ENCODE measurements at places on chromosomes 1 and 21. TPM values are rescaled to one million over a fixed set of nuclear protein-coding genes. Genes with fewer than 3 reads are reported as not detected.
A peak's percentile ranks its signal among the peaks of the same experiment; 100 is the strongest.

Gene HSD3B2
- total RNA-seq, result 2.2 TPM

Gene RNU1-1
- 1,159 TPM for total RNA-seq

Gene FCRL5
- 1.8 TPM for total RNA-seq

Gene PTPN7
- 2.0 TPM for total RNA-seq

Gene SHISAL2A
- not detected for total RNA-seq

Gene TPTE
- total RNA-seq, result not detected

- no peak for DNase-seq
Measured at GRCh38 chr21:45863751-45864150, 117.8 kb upstream of the COL6A1 start.

DNA sequence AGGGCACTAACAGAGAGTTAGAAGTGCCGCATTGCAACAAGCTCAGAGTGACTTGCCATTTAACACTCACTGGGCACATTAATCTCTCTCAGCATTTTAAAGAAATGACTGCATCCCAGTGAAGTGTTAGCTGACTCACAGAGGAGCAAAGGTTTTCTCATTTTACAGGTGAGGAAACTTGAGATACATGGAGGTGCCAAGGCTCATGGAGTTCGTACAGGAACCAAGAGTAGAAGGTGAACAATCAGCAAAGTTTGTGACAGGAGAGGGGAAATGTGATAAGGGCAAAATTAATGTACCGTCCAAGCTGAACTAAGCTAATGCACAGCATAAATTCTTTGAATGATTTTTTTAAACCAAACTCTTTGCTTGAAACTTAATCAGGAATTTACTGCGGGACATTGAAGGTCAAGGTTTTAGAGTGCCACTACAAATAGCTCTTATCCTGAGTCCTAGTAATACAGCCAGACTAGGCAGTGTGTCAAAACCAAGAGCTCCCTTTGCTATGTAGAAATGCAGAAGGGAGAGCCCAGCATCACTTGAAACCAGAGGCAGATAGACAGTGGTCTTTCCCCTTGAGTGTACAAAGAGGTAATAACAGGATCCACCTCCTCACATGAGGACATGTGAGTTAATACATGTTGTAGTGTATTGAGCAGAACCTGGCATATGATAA, 22.4 kb upstream of the NTPCR start:
- no peak for DNase-seq

- no peak for DNase-seq
Measured at GRCh38 chr1:167202049-167202448, 18.6 kb upstream of the POU2F1 start.

DNA sequence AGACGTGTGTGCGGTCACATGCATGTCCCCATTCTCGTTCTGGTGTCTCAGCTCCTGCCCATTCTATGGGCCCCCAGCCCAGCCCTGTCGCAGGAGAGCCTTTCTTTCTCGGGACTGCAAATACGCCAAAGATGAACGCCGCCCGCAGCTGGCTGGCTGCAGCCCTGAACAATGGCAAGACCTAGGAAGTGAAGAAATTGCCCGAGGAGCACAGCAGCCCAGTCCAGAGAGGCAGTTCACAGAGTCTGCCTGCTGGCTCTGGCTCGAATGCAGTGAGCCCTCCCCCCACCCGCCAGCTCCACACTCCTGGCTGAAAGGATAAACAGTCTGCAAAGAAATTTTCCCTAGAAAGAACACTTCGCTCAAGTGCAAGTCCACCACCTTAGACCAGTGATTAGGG, 23.3 kb downstream of the PAX7 start:
- no peak for DNase-seq

DNA sequence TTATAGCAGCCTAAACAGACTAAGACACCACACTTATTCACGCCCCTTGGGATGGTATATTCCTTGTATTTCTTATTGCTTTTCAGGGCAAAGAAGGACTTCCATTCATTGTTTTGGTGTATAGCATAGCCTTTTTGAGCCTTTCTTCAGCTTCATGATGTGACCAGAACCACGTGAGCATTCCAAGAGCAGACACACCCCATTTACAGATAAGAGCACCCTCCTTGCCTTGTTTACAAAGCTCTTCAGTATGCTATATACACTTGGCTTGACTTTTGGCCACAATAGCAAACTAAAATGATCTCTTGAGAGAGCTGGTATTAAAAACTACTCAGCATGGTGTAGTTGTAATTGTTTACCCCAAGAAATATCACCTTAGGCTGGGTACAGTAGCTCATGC, 78.7 kb downstream of the PIK3R3 start:
- DNase-seq, result no peak

DNA sequence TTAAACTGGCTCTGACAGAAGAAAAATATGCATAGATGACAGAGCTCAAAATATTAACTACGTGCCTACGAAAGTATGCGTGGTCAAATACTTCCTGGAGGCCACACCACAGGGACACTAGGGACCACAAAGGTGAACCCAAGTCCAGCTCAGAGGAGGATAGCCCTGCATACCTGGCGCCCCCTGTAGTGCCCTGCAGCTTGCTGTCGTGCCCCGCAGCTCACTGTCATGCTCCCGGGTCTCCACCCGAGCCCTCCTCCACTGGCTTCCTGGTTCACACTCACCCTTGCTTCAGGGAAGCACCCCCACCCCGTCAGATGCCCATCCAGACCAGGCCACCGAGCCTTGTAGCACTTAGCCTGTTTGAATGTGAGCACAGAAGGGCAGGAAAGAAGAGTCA, 16.7 kb upstream of the NADK start:
- DNase-seq, result no peak

GRCh38 chr1:2973601-2974593, 47.4 kb upstream of the ACTRT2 start:
- DNase-seq, result no peak

DNA sequence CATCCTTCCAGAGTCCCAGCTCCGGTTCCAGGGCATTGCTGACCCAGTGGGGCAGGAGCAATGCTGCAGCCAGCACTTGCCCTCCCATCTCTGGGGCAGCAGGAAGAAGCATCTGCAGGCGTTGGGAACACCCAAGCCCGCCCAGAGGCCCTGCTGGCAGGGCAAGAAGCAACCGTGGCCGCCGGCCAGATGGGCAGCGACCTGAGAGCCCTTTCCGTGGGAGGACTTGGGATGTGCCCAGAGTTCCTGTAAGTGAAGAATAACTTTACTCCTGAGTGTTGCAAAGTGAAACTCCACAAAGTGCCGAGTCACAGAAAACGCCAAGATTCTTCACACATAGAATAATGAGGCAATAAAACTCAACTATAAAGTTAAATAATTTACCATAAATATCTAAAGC, 46.0 kb downstream of the GRIK3 start:
- DNase-seq, result no peak

- DNase-seq, result no peak
Measured at GRCh38 chr1:206551296-206551985, 44.1 kb downstream of the RASSF5 start.

- DNase-seq, result no peak
Measured at GRCh38 chr1:162404550-162405160, 7.3 kb downstream of the SH2D1B start.

DNA sequence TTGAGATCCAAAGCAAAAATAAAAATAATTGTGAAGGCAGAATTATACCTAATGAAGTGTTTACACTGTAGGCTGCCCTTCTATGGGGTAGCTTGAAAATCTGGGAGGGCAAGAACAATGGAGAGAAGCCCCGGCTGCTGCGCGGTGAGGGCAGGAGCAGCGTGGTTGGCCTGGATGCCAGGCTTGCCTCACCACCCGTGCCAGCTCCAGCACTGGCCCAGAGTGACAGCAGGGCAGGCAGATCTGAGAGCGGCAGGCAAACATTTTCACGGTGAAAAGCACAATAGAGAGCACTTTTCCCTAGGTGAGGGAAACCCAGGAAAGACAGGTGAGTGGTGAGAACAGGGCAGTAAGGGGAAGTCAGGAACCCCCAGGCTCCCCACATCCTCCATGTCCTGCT, 1.4 kb downstream of the PROK1 start:
- DNase-seq, result no peak

DNA sequence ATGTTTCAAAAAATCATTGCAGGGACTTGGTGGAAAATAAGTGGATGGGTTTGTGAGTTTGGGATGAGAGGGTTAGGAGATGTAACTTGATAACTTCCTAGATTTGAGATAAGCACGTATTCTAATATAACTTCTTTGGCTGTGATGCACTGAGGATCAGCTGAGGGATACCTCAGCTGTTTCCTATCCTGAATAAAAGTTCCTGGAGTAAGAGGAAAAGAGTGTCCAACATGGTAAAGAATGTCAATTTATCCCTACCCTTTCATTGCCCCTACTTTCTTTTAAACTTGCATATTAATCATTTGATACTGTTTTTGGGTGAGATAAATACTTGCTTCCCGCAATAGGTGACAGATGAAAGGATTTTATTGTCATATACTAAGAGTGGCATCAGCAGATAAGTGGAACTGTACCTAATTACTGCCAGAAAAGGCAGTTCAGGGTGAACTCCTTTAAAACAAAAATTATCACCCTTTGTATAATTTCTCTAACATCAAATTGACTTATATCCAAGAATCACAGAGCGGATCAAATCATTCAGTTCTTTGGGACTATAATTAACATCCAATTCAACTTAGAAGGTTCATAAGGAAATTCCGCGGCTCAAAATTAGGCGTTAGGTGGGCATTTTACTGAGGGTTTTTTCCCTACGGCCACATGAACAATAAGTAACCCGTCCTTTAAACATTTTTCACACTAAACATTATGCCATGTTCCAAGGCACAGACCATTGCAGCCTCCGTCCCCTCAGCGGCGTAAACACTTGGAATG, 1.4 kb upstream of the SUCO start:
- DNase-seq, result no peak

- no peak for DNase-seq
Measured at GRCh38 chr1:168585191-168585590, 8.8 kb downstream of the XCL1 start.

- DNase-seq, result no peak
Measured at GRCh38 chr1:156834322-156834721, 17.7 kb upstream of the SH2D2A start.

- DNase-seq, result peak; percentile 20
Measured at GRCh38 chr1:111948209-111949171, 41.0 kb downstream of the KCND3 start.

GRCh38 chr1:95216292-95216990, 17.6 kb upstream of the RWDD3 start:
- DNase-seq, result no peak

DNA sequence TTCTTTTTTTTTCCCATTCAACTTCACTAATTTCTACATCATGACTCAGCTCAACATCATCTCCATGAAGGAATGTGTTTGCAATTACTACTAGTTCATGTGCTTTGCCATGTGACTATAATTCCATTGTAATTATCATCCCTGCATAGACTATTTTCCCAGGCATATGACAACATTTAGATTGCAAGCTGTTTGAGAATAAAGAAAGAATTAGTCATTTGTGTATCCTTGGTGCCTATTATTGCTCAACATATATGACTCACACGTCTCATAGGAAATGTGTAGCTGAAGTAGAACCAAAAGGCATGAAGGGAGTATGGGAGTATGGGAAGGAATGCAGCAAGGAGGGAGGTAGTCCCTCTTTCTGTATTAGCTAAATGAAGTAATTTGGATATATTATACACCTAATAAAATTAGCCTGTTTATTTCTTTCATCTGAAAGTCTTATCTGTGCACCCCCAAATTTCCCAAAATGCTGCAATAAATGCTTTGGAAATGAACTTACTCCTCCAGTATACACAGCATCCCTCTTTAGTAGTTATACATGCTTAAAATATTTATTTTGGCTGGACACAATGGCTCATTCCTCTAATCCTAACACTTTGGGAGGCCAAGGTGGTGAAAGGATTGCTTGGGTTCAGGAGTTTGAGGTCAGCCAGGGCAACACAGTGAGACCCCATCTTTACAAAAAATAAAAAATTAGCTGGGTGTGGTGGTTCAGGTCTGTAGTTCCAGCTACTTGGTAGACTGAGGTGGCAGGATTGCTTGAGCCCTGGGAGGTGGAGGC, 316.9 kb upstream of the ADGRL4 start:
- no peak for DNase-seq

DNA sequence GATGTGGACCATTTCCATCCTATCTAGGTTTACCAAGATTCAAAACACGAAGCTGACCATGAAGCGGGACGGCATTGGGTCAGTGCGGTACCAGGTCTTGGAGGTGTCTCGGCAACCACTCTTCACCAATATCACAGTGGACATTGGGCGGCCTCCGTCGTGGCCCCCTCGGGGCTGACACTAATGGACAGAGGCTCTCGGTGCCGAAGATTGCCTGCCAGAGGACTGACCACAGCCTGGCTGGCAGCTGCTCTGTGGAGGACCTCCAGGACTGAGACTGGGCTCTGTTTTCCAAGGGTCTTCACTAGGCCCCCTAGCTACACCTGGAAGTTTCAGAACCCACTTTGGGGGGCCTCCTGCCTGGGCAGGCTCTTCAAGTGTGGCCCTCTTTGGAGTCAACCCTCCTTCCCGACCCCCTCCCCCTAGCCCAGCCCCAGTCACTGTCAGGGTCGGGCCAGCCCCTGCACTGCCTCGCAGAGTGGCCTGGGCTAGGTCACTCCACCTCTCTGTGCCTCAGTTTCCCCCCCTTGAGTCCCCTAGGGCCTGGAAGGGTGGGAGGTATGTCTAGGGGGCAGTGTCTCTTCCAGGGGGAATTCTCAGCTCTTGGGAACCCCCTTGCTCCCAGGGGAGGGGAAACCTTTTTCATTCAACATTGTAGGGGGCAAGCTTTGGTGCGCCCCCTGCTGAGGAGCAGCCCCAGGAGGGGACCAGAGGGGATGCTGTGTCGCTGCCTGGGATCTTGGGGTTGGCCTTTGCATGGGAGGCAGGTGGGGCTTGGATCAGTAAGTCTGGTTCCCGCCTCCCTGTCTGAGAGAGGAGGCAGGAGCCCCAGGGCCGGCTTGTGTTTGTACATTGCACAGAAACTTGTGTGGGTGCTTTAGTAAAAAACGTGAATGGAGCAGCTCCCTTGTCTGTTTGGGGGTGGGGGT, 864 bp upstream of the CCDC24 start:
- DNase-seq, result peak; percentile 40

DNA sequence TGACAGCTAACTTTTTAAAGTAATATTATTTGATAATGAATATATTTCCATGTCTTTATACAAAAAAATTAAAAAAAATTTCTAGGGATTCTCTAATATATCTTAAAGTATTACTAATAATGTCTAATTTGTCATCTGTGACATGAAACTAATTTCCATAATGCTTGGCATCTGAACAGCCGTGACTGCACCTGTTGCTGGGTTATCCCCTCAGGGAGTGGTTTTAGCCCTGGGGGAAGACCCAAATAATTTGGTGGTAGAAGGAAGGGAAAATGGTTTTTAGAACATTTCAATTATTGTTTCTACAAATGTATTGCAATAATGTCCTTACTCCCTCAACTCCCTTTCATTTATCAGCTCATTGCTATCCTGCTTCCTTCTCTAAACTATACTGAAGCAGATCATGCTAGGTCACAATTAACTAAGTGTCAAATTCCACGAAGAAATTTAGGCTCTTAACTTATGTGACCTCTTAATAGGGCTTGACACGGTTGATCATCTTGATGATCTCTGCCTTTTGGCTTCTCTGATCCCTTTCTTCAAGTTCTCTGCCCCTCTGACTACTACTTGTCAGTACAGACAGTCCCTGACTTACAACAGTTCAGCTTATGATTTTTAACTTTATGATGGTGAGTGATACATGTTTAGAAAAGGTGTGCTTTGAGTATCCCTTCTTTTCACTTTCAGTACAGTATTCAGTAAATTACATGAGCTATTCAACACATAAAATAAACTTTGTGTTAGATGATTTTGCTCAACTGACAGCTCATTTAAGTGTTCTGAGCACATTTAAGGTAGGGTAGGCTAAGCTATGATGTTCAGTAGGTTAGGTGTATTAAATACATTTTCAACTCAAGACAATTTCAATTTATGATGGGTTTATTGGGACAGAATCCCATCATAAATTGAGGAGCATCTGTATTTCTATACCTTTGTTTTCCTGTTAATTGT, 26.4 kb upstream of the DPH5 start:
- no peak for DNase-seq

- no peak for DNase-seq
Measured at GRCh38 chr1:24417681-24418080, 2.1 kb downstream of the NIPAL3 start.

Data from colonic mucosa (tissue), 4 donors.